ENCODE measurements at places on chromosomes 3 and 15.

DNA sequence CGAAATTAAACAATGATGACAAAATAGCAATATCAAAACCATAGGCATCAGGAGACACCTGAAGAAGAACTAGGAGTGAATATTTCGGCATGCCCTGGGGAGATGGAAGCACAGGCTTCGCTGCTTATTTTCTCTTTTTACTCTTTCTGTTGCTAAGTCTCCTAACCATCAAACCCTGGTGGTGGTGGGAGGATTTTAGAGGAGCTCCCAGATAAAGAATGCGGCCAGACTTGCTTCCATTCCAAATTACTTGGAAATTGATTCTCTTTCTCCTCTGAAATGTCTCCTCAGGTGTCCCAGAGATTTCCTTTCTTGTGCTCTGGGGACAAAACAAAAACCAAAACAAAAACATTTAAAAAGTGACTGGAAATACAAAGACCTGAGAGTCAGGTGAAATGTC, 243.0 kb downstream of the KBTBD8 start:
- DNase-seq, result no peak

- peak; percentile 5 for DNase-seq
Observed at GRCh38 chr3:6601374-6601773, 259.5 kb upstream of the GRM7 start.

DNA sequence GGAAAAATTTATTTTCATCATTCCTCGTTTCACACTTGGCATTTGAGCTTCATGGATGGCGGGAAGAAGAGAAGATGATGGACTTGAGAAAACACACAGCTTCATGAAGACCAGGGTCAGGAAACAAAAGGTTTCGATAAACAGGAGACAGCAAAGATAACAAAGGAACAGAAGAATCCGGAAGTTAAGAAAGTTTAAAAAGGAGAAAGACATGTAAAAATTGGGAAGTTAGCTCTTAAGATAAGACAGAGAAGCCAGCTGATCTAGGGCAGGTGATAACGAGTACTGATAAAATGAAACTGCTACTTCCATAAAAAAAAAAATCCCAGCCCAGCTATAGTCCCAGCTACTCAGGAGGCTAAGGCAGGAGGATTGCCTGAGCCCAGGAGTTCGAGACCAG, 23.9 kb downstream of the IL5RA start:
- no peak for DNase-seq

- DNase-seq, result peak; percentile 78
Observed at GRCh38 chr15:90219421-90220141, 14.2 kb downstream of the CIB1 start.

Data from GM13976 (cell line).